Cerebellum (tissue), 4 donors: ENCODE measurements at places on chromosomes 2 and 18.
A peak's percentile ranks its signal among the peaks of the same experiment; 100 is the strongest.

GRCh38 chr2:7427293-7428060, 510.3 kb downstream of the RNF144A start:
- peak; percentile 39 for DNase-seq

DNA sequence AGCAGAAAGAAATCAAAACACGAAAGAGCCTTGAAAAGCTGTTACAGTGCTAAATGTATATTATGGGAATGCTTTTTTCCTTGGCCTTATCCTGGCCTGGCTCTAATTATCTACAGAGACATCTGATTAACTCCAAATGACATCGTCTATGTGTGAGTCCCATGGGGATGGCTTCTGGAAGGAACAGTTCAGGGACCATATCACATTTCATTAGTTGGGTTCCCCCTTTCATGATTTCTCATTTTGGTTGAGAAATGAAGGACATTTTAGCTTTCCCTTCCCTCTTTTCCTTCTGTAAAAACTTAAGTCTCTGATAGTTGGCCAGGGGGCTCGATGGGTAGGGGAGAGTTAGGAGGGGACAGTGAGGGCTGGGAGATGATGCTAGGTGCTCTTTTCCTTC, 116.7 kb downstream of the PRKCE start:
- no peak for DNase-seq

GRCh38 chr2:32947484-32948143, 861 bp downstream of the LTBP1 start:
- DNase-seq = no peak

GRCh38 chr18:39862341-39862740, 2092.7 kb upstream of the PIK3C3 start:
- no peak for DNase-seq

GRCh38 chr2:118372886-118373830, 284.9 kb downstream of the INSIG2 start:
- DNase-seq = no peak

- DNase-seq = no peak
These were observed 11.8 kb downstream of the COL4A4 start for GRCh38 chr2:227152093-227152766.

DNA sequence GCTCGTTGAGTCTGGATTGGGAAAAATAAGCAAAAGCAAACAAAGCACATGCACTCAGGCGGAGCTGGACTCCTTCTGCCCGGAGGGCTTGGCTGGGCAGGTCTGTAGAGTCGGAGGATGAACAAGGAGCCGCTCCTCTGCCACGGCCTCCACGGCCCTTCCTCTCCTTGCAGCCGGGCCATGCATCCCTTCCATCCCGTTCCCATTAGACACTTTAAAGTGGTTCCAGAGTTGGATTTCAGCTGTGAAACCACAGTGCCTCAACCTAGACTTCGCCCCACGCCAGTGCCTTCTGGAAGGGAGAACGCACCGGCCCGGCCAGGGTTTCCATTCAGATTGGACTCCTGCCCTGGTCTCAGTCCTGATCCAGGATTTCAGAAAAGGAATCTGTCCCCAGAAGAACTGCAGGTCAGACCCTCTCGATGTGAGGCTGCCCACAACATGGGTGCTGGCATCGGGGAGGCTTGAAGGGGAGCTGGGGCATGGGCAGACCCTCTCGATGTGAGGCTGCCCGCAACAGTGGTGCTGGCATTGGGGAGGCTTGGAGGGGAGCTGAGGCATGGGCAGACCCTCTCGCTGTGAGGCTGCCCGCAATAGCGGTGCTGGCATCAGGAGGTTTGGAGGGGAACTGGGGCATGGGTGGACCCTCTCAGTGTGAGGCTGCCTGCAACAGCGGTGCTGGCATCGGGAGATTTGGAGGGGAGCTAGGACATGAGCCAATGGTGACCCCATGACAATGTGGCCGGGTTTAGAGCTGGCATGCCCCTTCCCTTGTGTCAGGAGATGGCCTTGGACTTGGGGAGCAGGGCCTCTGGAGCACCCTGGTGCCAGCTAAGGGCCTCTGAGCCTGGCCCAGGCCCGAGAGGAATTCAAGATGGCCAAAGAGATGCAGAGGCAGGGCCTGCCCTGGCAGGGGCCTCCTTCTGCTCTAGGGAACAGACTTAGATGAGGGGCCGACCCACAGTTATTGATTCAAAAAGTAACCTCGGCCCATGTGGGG, 304.5 kb downstream of the NDUFA10 start:
- no peak for DNase-seq
